ENCODE measurements at places on chromosomes 3 and 15. TPM values are rescaled to one million over a fixed set of nuclear protein-coding genes. Genes with fewer than 3 reads are reported as not detected.

GRCh38 chr3:128971421-128972100 lies 22.3 kb downstream of the CFAP92 start:
- peak; percentile 72 for DNase-seq

GRCh38 chr3:66469220-66469640 lies 31.6 kb downstream of the LRIG1 start:
- DNase-seq: no peak

GRCh38 chr3:171352387-171352935 lies 107.7 kb downstream of the TNIK start:
- DNase-seq: no peak

Gene SEMA5B
- total RNA-seq: 3.5 TPM

DNA sequence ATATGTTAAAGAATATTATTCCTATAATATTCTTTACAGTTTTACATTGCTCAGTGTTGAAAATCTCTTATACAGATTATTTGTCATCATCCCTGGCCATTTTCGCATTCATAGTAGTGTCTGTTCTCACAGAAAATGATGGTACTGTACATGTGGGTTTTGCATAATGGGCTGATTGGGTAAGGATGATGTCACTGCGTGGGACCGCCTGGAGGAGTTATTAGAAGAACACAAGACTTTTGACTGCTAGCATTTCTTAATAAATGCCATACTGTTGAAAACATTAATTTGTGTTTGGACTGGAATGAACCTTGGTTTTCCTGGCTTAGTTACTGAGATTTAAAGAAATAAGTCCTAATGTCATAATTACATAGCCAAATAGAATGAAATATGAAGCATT lies 20.3 kb downstream of the LRCH3 start:
- peak; percentile 83 for DNase-seq

Gene GHSR
- total RNA-seq: not detected

Gene BFSP2
- not detected for total RNA-seq

GRCh38 chr3:100966049-100966491 lies 27.2 kb downstream of the ABI3BP start:
- no peak for DNase-seq

DNA sequence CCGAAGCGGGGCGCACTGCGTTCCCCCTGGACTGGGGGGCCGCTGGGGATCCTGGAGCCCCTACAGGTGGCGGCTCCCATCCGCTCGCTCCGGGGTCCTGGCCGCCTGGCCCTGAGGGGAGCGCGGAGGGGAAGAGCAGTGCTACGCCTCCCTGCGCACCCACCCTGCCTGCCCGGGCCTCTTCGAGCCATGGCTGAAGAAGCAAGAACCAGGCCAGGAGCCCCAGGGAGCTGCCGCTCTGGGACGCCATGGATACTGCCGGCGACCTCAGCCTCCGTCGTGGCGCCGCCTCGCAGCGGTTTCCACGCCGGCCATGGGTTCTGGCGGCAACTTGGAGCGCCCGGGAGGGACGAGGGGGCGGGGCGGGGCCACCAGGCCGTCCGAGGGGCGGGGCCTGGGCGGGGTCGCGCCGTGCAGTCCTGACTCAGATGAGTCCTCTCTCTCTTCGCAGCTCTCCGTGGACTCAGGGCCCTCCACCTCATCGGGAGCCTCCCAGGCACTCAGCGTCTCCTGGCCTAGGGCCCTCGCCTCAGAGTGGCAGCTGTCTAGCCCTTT lies 50.9 kb downstream of the MYL3 start:
- no peak for DNase-seq

GRCh38 chr3:24237971-24238706 lies 256.5 kb downstream of the THRB start:
- no peak for DNase-seq

Gene ZBTB11
- total RNA-seq: 10.4 TPM

Gene LRRC3B
- not detected for total RNA-seq

- no peak for DNase-seq
These were observed 295.1 kb downstream of the SHOX2 start for GRCh38 chr3:157810924-157811718.

Gene LAMB2
- total RNA-seq: 1,056 TPM

Gene ADPRH
- 7.5 TPM for total RNA-seq

Gene SUCLG2
- 39.0 TPM for total RNA-seq

Gene DISP2
- total RNA-seq: 0.11 TPM

DNA sequence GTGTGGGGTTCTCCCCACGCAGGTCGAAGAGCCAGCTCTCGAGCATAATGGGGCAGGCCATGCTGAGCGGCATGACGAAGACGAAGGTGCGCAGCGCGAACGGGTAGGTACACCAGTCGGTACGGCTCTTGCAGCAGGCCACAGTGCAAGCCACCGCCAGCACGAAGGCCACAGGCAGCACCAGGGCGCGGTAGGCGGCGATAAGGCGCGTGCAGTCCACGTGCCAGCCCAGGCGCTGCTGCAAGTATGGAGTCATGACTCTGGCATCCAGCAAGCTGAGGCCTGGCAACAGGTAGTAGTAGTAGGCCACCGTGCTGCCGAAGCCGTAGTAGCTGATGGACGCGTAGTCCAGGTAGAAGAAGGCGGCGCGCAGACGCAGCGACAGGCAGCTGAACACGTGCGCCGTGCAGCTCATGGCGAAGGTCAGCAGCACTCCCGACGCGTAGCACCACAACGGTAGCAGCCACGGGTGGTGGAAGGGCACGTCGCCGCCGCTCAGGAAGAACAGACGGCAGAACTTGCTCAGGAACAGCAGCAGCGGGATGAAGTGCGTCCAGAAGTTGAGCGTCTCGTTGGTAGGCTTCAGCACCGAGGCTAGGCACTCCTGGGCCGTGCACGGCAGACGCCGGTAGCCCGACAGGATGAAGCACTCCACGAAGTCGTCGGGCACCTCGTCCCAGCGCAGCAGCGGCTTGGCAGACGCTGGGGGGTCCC lies 797 bp downstream of the PAQR9 start:
- no peak for DNase-seq
